ENCODE measurements at places on chromosomes 2 and 18. TPM values are rescaled to one million over a fixed set of nuclear protein-coding genes. Genes with fewer than 3 reads are reported as not detected.

- no peak for DNase-seq
Measured at GRCh38 chr2:36633470-36634092, 35.6 kb upstream of the FEZ2 start.

DGKD gene
- 18.8 TPM for total RNA-seq

DNA sequence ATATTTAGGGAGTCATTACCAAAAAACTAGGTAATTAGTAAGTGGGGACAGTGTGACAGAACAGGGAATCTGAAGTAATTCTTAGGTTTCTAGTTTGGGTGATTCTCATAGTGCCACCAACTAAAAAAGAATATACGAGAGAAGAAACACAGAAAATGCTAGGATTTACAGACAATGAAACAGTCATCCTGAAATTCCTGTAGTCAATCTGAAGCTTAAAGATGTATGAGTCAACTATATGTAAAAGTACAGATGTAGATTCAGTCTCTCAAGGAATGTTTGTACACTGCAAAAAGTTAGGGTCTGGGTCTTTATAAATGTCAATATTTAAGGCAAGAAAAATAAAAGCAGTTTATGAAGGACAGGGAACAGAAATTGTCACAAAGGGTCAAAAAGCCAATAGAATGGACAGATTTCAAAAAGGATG lies 107.0 kb downstream of the STRN start:
- DNase-seq: no peak

CYP27A1 gene
- total RNA-seq: 13.2 TPM

GRCh38 chr2:99472600-99472960 lies 17.2 kb downstream of the REV1 start:
- DNase-seq: no peak

SUCLG1 gene
- 63.8 TPM for total RNA-seq
